ENCODE measurements at places on chromosomes 3 and 15.

GRCh38 chr15:38093931-38094330, 158.7 kb upstream of the SPRED1 start:
- no peak for DNase-seq
- no peaks in the 10 kb centered on the region for H3K4me1 ChIP-seq
- no peak overlapping the region for H3K27ac ChIP-seq
- H3K27me3 ChIP-seq = no peaks in the 10 kb centered on the region
- no peak overlapping the region for H3K4me3 ChIP-seq

GRCh38 chr3:180073561-180073960, 36.8 kb upstream of the PEX5L start:
- no peak for DNase-seq
- no peaks in the 10 kb centered on the region for H3K27me3 ChIP-seq
- H3K27ac ChIP-seq = no peak overlapping the region
- no peak overlapping the region for H3K4me3 ChIP-seq
- no peaks in the 10 kb centered on the region for H3K4me1 ChIP-seq

DNA sequence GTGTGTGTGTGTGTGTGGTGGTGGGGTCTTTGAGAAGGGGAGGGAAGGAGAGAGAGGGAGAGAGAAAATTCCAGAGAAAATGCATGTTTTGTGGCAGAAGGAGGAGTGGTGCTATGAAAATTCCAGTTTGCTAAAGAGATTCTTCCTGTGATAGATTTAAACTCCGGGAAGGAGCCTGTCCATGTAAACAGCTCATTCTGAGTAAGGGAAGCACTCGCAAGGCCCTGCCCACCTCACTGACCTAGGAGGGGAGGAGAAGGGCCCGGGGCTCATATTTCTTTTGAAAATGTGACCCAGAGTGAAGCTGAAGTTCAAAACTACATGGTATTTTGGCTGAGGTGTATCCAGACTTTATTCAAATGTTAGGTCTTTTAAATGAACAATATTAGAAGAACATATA, 41.3 kb downstream of the ADAMTSL3 start:
- no peak overlapping the region for H3K4me3 ChIP-seq
- no peaks in the 10 kb centered on the region for H3K36me3 ChIP-seq
- H3K27me3 ChIP-seq = no peaks in the 10 kb centered on the region
- no peak overlapping the region for H3K27ac ChIP-seq
- peaks cover 7% of the 10 kb centered on the region for H3K4me1 ChIP-seq
- DNase-seq = no peak

DNA sequence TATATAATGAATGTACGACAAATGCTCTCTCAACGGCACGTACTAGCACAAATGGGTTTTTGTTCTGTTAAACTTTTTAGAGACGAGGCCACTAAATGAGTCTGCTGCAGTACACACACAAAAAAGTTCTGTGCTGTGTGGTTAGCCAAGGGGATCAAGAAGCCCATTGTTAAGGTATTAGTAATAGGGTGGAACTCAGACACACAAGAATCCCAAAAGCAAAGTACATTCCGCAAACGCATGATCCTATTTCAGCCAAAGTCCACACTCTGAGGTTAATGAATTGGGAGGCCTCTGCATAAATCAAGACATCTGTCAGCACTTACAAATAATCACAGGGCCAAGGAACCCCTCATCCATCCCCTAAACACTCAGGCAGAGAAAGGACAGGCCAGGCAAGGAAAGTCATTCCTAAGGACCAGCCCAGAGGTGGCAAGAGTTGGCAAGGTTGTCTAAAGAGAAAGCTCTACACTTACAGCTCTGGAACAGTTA, 12.1 kb downstream of the OSBPL10 start:
- no peak overlapping the region for H3K4me3 ChIP-seq
- no peaks in the 10 kb centered on the region for H3K4me1 ChIP-seq
- no peak overlapping the region for H3K27ac ChIP-seq
- H3K27me3 ChIP-seq = no peaks in the 10 kb centered on the region
